Anterior cingulate cortex (tissue), 58 donors: ENCODE measurements at places on chromosomes 16 and 17.
A peak's percentile ranks its signal among the peaks of the same experiment; 100 is the strongest.

DNA sequence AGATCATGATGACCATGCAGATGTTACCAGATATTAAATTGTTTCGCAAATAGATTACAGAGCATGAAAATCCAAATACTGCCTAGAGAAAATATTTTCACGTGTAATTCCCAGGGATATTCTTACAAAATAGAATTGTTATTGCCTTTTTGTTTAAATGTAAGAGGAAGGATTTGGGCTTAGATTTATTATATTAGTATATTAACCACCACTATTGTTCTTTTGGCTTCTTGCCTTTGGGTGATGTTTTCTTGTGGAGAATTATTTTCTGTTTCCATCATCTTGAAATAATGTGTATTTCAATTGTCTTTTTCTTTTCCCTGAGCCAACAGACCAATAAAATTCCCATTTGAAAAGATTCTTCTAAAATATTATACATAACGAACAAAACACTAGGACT lies 109.7 kb upstream of the NUDT7 start:
- DNase-seq, result no peak

- peak; percentile 85 for DNase-seq
These were observed 11.7 kb upstream of the ATP2C2 start for GRCh38 chr16:84356591-84357116.

- no peak for DNase-seq
These were observed 27.1 kb downstream of the TMEM235 start for GRCh38 chr17:78258323-78259191.

- DNase-seq, result no peak
These were observed 1.8 kb upstream of the PRSS53 start for GRCh38 chr16:31090540-31090939.

DNA sequence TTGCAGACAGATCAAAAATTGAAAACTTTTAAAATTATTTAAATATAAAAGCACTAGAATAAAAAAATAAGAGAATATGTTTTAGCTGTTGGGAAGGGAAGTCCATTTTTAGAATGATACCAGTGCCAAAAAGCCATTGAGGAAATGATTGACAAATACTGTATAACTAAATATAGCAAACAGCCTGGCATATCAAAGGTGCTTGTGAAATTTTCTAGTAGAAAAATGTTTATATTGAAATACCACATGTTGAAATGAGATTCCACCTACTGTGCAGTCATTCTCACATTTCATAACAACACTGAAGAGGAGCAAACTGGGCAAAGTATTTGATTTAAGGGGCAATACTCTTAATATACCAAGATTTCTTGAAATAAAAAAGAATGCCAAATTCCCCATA lies 183.5 kb downstream of the PHKB start:
- no peak for DNase-seq

DNA sequence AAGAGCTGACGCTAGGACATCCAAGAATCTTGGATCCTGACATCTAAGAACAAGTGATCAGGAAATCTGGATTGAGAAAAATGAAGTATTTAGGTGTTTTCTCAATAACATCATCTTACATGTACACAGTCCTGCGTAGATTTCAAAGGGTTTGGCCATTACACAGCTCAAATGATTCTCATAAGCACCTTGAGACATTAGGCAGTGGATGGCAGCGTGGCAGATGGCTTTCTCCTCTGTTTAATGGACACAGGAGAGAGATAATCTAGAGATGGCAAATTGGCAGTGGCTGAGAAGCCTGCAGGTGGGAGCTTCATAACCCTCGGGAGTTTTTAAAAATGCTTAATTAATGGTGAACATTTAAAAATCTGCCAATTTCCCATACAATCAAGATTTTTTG lies 137.5 kb downstream of the ZFHX3 start:
- DNase-seq, result no peak

- DNase-seq, result no peak
These were observed 134.7 kb downstream of the KCNJ12 start for GRCh38 chr17:21510686-21511362.

DNA sequence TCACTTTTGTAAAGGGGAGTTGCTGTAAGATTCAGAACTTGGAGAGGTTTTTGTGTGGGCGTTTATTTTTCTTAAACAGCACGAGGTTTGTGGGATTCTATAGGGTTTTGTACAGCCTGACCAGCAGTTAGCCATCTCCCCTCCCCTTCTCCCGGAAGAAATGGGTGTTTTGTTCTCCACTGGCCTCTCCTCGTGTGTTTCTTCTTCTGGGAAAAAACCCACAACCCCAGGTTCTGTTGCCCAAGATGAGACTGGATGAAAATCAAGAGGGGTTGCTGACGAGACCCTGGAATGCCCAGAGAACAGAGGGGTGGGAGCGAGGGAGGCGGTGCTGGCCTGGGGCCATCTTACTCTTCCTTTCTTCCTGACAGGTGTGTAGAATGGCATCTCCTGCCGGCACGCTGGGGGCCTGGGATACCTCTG lies 186.1 kb downstream of the MSI2 start:
- no peak for DNase-seq

GRCh38 chr16:72673118-72673517 lies 374.8 kb downstream of the ZFHX3 start:
- no peak for DNase-seq

DNA sequence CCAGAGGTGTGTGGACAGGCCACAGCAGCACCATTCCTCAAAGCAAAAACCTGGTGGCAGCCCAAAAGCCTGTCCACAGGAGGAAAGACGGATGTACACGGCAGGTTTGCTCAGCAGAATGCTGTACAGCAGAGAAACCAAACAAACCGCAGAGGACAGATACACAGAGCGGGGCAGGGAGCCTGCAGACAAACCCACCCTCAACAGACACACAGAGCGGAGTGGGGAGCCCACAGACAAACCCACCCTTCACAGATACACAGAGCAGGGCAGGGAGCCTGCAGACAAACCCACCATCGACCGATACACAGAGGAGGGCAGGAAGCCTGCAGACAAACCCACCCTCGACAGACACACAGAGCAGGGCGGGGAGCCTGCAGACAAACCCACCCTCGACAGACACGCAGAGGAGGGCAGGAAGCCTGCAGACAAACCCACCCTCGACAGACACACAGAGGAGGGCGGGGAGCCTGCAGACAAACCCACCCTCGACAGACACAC lies 53.0 kb upstream of the METRNL start:
- no peak for DNase-seq

- no peak for DNase-seq
These were observed 1.0 kb upstream of the C16orf74 start for GRCh38 chr16:85751698-85752501.

GRCh38 chr16:31181102-31181830 lies 1.3 kb downstream of the FUS start:
- no peak for DNase-seq

DNA sequence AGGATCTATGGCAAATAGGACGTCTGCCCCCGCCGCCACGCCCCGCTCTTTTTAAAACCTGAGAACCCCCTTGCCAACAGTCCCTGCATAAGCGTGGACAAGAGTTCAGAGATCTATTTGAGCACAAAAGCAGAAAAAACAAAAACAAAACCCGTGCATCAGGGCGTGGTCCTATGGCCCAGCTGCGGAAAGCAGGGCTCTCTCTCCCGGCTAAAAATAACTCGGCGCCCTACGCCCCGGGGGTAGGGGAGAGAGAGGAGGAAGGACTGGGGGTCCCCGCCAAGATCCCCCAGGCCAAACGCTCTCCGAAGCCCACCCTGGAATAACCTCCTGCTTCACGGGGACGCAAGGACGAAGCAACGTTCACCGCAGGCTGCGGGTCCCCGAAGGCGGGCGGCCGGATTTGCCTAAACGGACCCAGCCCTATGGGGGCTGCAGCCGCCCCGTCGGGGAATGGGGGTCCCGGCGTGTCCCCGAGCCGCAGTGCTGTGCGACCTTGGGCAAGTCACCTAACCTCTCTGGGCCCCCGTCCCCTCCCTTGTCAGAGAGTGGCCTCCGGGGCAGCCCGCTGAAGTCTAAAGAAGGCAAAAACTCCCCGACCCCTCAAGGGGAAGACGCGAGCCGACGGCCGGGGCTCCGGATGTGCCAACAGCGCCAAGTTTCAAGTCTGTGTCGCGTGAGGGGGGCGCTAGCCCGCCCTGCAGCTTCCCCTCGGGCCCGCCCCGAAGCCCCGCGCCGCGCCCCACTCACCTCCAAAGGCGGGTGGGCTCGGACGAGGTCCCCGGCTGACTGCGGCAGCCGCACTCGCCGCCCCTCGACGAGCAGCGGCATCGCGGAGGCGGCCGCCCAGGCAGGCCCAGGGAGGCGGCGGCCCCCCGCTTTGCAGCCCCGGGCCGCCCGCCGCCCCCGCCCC lies 477 bp downstream of the NTAN1 start:
- DNase-seq, result peak; percentile 48

GRCh38 chr17:3575511-3575910 lies 17.9 kb upstream of the TRPV3 start:
- DNase-seq, result no peak

DNA sequence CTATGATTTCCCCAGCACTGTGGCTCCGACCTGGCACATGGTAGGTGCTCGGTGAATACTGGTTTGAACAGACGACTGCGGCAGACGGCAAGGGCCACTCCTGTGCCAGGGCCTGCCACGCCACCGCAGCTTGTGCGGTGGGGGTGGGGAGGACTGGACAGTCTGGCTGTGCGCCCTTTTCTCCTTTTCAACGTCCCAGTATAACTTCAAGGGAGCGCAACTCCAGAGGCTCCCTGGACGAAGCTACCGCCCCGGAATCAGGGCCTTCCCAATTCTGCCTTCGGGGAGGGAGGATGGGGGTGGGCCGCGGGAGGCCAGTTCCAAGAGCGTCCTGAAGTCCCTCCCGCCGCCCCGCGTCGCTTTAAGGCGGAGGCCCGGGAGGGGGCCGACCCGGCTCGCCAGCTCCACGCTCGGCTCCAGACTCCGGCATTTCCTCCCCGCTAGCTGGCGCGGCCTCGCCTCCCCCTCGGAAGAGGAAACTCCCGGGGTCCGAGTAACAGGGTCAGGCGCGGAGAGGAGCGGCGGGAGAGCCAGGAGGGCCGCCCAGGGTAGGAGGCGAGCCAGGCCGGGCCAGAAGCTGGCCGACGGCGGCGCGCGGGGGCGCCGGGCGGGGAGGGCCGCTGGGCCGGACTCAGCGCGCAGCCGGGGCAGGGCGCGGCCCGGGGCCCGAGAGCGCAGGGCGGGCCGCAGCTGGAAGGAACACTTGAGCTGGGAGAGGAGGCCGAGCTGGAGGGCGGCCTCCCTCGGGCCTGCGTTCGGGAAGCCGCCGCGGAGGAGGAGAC lies at the start of gene ITPRIPL2:
TSS of gene ITPRIPL2 (plus strand) at position 388 of the 782 bp plus-strand sequence. CDS start 498 bp downstream, outside the sequence.
- peak; percentile 48 for DNase-seq

- no peak for DNase-seq
These were observed 775 bp downstream of the SPIRE2 start for GRCh38 chr16:89828870-89829629.

DNA sequence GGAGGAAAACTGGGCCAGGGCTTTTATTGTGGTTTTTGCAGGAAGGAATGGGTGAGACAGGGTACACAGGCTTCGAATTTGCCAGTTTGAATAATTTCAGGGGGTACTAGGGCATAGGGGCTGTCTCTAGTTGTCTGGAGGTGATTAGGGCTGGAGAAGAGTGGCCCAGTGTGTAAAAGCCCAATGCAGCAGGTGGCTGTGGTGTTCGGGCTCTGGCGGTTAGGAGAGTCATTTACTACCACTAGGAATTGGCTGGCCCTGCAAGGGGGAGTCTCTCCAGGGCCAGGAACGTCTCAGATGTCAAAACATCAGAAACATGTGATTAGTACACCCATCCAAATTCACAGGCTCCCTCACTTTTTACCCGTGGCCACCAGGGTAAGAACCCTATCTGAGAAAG lies 50.3 kb downstream of the GINS3 start:
- DNase-seq, result no peak

- DNase-seq, result no peak
These were observed 194.4 kb upstream of the AXIN2 start for GRCh38 chr17:65755799-65756198.

DNA sequence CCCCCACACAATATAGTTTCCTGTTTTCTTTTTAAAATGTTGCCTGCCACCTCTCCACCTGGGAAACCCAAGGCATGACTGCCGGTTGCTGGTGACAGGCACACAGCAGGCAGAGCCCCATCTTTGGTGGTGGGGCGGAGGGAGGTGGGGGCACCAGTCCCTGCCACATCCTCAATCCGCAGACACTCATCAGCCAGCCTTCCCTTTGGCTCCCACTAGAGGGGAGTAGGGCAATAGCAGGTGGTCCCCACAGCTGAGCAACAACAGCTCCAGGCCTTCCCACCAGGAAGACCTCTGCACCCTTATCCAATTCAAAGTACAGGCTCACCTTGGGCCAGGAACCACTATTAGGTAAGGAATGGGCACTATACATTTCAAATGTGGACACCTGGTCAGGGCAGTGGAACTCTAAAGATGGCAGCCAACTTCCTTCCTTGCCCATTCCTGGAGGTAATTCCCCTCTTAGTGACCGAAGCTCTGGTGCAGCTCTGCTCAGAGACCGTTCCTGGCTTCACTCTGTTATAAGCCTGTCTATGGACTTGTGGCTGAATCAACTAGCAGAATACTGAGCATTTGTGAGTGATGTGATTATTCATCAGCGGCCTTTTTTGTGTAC lies 13.9 kb downstream of the RECQL5 start:
- DNase-seq, result no peak

GRCh38 chr17:39174920-39175694 lies 9.1 kb upstream of the ARL5C start:
- DNase-seq, result peak; percentile 51

GRCh38 chr17:48871551-48872351 lies 20.8 kb upstream of the ATP5MC1 start:
- no peak for DNase-seq

GRCh38 chr16:77841502-77841763 lies 53.1 kb downstream of the VAT1L start:
- no peak for DNase-seq

DNA sequence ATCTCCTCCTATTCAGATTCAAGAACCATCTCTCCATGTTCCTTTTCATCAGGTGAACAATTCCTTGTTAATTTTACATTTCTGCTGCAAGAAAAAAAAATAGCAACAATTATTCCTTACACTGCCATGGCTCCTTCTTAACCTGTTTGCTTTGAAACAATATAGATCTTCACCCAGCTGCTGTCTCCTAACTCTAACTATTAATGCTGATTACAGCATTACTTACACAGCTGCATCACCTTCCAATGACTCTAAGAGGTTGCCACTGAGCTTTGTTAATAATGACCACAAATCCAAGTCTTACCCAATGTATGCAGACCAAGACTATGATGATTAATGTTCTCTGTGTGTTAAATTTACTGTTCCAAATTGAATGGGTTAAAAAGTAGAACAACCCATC lies 541.4 kb downstream of the TOX3 start:
- DNase-seq, result no peak

DNA sequence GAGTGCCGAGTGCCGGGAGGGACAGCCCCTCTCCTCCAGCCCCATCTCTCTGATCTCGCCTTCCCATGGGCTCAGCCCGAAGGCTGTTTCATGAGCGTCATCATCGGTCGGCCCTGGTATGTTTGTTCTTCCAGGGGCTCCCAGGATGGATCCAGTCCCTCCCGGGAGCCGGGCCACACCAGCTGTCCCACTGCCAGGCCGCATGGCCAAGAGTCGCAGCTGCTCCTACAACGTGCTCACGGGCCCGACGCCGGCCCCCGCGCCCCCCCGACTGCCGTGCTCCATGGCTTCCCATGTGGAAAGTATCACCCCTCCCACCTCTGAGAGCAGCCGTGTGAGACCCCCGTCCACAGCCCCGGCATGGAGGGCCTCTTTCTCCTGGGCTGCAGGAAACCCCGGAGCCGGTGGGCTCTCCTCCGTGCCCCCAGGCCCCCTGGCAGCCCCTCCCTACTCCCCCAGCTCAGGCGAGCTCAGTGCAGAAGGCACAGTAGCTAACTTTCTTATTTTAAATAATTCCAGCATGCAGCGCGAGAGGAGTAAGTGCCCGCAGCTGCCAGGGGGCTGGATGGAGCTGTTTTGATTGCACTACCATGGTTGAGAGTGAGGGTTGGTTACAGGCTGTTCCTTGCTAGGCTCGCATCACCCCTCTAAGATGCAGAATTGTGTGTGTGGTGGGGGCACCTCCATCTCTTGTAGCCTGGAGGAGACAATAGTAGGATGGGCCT lies 26.6 kb upstream of the GSE1 start:
- DNase-seq, result peak; percentile 67
